ENCODE measurements at places on chromosomes 11 and 22.

GRCh38 chr11:61616434-61616833 is 35.6 kb upstream of the SYT7 start:
- DNase-seq: no peak

GRCh38 chr11:44036811-44037657 is 10.7 kb upstream of the ACCSL start:
- peak; percentile 15 for DNase-seq

DNA sequence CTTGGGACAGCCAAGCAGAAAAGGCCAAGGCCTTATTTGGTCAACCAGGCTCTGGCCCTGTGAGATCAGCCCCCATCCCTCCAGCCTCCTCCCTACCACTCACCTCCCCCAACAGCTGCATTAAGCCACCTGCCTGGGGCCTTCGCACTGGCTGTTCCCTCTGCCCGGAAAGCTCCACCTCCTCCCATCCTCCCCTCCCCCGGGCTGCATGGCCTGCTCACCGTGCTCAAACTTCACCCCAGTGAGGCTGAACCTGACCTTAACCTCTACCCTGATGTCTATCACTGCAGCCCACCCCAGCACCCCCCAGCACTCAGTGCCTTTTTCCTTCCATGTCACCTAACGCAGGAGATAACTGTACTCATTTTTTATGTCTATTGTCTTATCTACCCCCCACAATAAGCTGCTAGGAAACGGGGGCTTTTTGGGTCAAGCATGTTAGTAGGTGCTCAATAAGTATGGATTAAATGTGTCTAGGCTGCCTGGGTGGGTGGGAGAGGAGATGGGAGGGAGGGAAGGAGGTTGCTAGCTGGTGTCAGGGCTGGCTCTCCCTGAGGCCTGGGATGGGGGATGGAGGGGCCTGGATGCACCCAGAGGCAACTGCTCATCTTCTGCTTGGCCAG is 912 bp downstream of the PTPRCAP start:
- DNase-seq: peak; percentile 73

DNA sequence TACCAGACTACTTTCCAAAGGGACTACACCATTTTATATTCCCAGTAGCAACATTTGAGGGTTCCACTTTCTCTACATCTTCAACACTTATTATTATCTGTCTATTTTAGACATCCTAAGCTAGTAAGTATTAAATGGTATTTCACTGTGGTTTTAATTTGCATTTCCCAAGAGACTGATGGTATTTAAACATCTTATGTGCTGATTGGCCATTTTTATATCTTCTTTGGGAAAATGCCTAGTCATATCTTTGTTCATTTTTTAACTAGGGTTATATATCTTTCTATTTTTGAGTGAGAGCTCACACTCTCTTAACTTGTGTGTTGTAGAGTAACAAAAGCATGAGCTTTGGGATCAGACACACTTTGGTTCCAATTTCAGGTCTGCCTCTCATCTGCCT is 73.7 kb downstream of the PRCP start:
- DNase-seq: no peak

GRCh38 chr22:41978732-41979131 is 9.5 kb downstream of the SEPTIN3 start:
- no peak for DNase-seq

All from GM18507 (cell line).